Muscle of back (tissue), 13 donors: ENCODE measurements at places on chromosomes 3 and 15.

- no peak for DNase-seq
Observed at GRCh38 chr3:68909719-68910118, 22.6 kb downstream of the TAFA4 start.

GRCh38 chr15:64288577-64288976 lies 67.4 kb downstream of the CSNK1G1 start:
- DNase-seq, result no peak

DNA sequence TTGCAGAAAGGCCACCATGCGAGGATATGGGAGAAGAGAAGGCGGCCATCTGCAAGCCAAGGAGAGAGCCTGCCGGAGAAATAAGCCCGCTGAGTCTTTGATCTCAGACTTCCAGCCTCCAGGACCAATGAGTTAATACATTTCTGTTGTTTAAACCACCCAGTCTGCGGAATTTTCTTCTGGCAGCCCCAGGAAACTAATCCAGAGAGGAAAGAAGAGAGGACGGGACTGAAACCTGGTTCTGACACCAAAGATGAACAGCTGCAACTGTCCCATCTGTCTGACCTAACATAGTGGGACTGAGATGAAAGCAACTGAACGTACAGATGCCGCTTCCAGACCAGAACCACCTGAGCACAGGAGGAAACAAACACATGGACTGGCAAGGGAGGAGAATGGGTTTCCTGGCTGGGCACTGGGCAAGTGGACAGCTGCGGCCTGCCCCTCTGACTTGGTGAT lies 32.3 kb downstream of the VGLL4 start:
- DNase-seq, result peak; percentile 43

- DNase-seq, result no peak
Observed at GRCh38 chr3:184022323-184022722, 4.6 kb upstream of the ABCC5 start.

DNA sequence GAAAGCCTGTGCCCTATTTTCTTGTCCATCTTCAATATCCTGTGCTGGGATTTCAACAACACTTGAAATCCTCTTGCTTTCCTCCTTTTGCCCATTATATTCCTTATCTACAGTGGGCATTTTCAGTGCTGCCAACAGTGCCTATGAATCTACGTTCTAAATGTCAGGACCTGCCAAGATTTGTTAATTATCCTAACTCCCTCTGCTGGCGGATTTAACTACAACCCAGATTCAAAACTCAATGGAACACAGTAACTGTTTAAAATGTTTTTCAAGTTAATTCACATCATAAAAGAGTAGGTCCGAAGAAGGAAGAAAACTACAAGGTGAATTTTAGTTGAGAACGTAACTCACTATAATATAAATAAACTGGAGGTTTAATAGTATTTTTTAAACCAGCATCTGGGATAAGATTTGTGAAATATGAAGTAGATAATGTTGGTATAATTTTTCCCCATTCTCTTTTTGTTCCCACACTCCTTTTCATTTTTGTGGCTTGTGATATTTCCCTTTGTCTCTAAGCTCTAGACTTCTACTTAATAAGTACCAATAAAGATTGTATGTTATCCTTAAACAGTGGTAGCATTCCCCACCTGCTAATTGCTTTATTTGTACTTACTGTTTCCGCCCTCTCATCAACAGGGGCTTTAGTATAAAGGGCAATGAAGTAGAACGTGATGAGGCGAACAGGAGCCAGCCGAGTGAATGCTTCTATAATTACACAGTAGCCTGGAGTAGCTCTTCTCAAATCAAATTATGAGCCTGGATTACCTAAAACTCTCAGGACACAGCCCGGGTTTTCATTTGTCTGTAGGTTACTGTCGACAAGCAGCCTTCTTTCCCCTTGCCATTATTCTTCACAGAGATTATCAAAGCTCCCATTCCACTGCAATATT lies 302.5 kb upstream of the ATP11B start:
- DNase-seq, result no peak

GRCh38 chr3:10352146-10352911 lies 31.4 kb upstream of the SEC13 start:
- no peak for DNase-seq

DNA sequence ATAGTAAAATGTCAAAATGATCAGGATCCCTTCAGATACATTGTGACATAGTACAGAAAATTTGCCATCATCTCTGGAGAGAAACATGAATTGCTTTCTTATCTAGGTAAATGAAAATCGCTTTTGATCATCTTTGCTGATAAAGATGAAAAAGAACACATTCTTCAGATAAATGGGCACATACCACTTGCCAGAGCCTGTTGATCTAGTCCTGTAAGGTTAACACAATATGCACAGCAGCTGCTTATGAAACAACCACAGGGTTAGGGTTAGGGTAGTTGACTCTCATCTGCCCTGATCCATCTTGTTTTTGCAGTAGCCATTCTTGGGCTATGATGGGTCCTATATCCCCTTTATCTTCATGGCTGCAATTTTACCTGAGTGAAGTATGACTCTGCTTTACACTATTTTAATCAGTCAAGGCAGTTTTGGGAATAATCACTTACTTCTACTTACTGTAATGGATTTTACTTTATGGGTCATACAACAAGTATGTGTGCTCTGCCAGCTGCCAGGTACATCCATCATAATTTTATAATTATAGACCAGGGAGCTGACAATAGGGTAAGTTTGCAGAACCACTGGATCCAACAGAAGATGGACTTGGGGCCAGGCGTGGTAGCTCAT lies 12.6 kb upstream of the SPINK8 start:
- DNase-seq, result no peak

DNA sequence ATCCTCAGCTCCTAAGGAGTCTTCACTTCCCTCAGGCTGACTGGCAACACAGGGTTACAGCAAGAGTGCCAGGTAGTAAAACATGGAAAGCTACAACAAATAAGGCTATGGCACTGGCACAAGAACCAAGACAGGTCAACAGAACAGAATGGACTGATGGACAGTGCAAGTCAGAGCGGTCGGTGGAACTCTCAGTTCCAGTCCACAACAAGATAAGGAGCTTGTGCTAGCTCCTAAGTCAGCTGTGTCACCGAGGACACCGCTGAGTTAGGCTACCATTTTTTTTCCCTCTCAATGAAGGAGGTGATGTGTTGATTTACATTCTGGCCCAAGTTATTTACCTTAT lies 55.9 kb upstream of the LIMD1 start:
- DNase-seq, result no peak

GRCh38 chr15:72033711-72034110 lies 84.2 kb downstream of the MYO9A start:
- DNase-seq, result no peak

DNA sequence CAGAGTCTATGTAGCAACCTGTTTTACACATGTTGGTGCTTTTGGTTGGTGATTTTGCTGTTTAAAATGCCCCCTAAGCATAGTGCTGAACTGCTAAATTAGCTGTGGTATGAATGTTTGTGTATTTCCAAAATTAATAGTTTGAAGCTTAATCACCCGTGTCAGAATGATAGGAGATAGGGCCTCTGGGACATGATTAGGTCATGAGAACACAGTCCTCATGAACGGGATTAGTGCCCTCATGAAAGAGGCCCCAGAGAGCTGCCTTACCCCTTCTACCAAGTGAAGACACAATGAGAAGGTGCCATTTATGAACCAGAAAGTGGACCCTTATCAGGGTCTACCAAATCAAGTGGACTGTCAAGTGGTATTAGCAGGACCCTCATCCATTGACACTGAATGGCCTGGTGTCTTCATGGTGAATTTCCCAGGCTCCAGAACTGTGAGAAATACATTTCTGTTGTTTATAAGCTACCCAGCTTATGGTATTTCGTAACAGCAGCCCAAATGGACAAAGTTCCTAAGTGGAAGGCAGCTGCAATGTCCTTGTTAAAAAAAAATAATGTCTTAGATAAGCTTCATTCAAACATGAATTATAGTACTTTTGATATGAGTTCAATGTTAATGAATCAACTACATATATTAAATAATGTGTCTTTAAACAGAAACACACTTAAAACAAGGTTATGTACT lies 37.7 kb upstream of the FRMD4B start:
- no peak for DNase-seq

DNA sequence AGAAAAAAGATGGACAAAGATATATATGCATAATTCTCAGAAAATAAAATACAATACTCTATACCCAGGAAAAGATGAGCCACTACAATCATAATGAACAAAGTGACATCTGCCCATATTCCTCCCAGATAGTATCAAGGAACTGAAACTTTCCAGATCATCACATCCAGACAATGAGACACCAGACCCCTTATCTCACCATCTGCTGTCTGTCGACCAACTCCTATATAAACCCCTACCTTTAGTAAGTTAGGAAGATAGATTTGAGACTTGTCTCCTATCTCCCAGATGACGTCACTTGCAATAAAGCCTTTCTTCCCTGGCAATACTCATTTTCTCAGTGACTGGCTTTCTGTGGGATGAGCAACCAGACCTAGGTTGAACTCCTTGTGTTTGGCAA lies 1071.6 kb downstream of the PLOD2 start:
- DNase-seq, result no peak

DNA sequence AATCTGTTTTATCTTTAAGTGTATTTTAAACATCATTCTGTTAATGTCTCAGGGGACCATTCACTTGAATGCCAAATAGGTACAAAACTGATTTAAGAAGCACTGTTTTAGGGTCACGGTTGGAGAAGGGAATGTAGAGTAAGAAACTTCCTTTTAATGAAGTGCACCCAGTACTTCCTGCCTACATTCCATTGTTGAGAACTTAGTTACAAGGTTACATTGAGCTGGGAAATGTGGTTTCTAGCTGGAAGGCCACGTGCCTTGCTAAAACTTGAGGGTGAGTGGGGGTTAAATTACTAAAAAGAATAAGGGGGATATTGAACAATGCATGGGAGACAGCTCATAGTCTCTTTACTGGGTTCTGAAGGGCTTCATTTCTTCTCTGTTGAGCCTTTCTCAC lies 78.3 kb upstream of the TBC1D5 start:
- no peak for DNase-seq

GRCh38 chr3:15903759-15904720 lies 106.3 kb upstream of the ANKRD28 start:
- DNase-seq, result peak; percentile 12

DNA sequence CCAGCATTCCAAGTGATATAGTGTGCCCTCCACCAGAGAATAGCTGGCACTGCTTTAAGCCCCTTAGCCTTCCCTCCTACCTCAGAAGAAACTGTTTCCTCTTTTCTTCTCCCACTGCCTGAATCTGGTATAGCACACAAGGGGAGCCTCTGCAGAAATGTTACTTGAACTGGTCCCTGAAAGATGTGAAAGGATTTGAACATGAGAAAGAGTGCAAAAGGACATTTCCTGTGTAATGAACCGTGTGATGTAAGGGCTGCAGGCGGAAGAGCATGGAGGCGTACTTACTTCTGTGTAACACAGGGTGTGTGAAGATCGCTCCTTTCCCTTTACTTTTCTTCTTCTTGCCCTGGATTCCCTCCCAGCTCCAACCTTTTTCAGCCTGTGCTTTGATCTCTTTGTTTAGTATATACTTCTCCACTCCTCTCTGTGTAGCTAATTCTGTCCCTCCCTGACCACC lies 8.4 kb downstream of the TMOD3 start:
- no peak for DNase-seq

GRCh38 chr15:55320238-55320550 lies 1.2 kb downstream of the PIGB start:
- DNase-seq, result no peak

DNA sequence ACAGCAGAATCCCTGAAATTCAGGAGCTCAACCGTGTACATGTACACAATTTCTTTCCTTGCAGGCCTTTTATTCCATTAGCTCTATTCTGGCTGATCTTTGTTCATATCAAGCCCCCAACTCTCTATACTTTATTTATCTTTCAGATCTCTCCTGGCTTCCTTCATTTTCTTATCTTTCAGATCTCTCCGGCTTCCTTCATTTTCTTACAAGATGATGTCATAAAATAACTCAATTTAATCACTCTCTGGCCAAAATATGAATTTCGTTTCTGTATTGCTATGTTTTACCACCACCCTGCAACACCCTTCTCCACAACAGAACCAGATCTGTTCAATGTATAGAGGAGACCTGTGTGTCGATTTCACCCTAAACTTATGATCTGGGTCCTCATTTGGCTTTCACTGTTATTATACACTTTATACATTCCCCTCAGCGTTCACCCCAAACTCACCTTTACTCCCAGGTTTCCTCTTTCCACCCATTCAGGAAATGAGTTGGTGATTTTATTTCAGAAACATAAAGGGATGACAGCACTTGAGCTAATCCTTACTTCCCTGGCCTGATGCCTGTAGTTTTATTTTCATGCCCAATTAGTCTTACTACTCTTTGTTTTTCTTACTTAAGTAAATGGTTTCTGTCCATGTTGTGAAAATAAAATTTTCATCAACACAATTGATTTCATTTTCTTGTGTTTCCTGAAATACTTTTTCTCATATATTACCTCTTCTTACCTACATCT lies 195.5 kb downstream of the BCHE start:
- DNase-seq, result no peak

- DNase-seq, result no peak
Observed at GRCh38 chr3:46406443-46406787, 451 bp downstream of the CCR5AS start.

DNA sequence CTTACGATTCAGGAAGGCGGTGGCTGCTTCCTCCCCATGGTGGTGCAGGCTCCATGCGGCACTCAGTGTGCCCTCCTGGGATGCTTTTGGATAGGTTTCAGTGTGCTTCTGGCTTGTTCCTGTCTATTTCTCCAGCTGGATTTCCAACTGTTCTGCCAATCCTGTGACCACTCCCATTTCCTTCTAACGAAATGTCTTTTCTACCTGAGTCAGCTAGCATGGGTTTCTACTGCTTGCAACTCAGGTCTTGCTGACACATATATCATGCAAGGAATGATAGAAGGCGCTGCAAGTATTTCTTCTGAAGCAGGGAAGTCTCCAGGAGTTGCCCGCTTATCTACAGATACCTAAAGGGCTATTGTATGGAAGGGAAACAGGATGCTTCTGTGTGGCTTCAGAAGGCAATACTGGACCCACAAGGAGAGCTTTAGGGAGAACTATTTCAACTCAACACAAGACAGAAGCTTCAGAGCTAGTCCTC lies 244.4 kb downstream of the OPA1 start:
- no peak for DNase-seq

DNA sequence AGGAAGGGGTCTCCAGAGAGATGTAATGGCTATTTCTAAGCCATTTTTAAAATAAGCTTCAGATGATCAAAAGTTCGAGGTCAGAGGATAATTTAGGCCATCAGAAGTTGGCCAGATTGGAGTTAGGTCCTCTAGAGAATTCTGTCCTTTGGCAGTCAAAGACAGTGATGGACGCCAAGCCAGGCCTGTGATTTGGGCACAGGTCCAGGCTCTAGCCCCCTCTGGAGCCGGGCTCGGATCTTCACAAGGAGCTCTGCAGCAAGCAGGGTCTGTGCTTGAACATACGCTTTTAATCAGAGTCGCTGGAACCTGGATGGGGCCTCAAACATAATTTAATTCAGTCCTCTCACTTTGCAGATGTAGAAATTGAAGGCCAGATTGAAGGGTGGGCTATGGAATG lies 151.4 kb upstream of the BCL6 start:
- peak; percentile 79 for DNase-seq

- DNase-seq, result no peak
Observed at GRCh38 chr15:99568625-99569352, 3.0 kb downstream of the MEF2A start.
